Stimulated activated CD4-positive, alpha-beta T cell treated with anti-CD3 and anti-CD28 coated beads, TNF-alpha, amount 100 ng/mL, for 1 hour (primary cell): ENCODE measurements at places on chromosomes 12 and 14.

DNA sequence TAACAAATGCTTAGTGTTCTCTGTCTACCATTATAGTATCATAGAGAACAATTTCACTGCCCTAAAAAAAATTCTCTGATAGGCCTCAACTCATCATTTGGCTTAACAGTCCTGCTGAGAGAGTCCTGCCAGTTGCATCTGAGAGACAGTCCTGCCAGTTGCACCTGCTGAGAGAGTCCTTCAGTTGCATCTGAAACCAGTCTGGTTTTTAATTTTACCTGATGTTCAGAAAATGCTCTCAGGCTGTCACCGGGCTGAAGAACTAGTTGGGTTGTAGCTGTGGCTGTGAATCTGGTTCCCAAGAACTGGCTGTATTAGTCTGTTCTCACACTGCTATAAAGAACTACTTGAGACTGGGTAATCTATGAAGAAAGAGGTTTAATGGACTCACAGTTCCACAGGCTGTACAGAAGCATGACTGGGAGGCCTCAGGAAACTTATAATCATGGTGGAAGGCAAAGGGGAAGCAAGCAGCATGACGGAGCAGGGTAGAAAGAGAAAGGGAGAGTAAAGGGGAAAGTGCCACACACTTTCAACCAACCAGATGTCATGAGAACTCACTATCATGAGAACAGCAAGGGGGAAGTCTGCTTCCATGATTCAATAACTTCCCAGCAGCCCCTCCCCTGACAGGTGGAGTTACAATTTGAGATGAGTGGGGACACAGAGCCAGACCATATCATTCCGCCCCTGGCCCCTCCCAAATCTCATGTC lies 51.6 kb downstream of the PRKCH start:
- no peak for DNase-seq

GRCh38 chr12:13193505-13194231 lies 2.9 kb upstream of the EMP1 start:
- no peak for DNase-seq

GRCh38 chr12:91142221-91142631 lies 30.9 kb upstream of the LUM start:
- DNase-seq = no peak

DNA sequence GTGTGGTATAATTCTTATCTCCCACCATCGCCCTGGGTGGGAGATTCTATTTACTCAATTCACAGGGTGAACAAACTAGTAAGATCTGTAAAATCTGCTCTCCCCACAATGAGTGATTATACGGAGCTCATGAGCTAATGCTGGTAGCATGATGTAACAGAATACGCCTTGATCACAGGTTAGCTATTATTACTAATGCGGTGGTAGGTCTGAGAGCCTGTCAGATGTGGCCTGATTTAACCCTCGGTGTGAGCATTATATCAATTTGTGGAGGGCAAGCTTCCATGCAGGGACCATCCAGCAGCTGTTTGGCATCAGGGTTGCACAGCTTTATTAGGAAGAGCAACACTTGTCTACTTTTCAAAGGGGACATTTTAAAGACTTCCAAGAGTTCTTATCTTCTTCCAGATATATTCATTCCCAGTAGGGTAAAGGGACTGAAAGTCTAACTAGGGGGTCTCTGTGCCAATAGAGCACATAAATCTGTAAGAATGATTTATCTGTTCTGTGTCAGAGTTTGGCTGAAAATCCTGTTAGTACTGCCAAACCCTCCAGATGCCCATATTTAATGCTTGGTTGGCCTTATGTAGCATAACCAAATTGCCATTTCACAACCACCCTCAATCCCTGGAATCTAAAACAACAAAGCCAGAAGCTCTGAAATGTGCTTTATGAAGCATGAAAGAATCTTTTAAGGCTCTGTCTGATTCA lies 18.7 kb downstream of the TSHR start:
- no peak for DNase-seq

DNA sequence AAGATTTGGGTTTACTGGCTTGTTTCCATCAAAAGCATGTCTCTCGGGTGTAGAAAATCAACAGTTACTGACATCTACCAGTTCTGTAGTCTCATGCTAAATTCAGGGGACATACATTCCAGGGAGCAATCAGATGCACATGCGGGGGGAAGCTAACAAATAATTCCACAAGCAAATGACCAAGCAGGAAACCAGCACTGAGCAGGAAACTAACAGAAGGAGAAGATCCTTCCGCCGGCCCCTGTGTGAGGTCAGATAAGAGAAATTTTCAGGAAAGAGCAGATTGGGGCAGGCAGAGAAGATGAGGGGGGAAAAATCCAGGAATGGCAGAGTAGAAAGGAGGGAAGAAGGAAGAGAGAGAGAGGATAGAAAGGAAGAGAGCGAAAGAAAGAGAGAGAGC lies 127.6 kb upstream of the TMCC3 start:
- no peak for DNase-seq

DNA sequence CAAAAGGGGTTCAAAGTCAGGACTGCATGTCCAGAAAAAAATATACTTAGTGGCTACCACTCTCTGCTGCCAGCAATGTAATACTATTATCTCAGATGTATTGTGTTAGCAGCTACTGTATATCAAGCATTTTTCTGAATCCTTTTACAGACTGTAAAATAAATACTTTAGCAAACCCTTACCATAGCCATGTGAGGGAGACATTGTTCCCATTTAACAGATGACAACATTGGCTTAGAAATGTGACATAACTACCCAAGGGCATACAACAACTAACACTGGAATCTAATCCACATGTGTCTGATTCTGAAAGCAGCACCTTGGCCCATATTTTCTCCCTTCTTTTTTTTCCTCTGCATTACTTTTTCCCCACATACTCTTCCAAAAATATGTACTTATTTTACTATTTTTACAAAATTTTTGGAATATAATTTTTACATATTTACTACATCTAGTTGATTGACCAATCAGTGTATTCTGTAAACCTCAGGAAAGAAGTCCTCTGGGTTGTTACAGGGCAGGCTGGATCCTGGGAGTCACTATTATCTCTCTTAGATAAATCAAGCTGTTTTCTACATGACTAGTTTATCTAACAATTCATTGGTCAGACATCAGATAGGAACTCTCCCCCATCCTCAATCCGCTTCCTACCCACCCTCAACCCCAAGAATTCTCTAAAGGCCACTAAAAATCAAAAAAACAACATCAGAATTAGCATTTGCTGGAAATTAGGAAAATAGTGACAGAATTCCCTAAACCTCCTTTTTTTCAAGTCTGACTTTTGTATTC lies 154.1 kb downstream of the BTG1 start:
- DNase-seq = no peak

- DNase-seq = no peak
Measured at GRCh38 chr14:35949920-35950513, 123.9 kb downstream of the BRMS1L start.

- no peak for DNase-seq
Measured at GRCh38 chr12:103561174-103561573, 25.9 kb upstream of the STAB2 start.

DNA sequence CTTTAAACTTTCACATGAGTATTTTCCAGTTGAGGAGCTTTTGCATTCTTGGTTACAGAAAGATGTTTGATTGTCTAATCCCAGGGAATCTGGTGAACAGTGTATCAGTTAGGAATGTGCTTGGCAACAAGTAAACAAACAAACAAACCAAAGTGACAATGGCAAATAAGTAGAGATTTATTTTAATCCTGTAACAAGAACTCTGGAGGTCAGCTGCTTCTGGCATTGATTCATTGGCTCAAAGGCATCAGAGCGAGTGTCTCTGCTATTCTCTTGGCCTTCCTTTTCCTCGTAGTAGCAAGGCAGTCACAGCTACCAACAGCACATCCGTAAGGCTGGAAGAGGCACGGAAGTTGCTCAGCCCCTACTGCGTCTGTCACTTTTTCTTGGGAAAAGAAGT lies 37.2 kb downstream of the CRADD start:
- no peak for DNase-seq

GRCh38 chr12:24069532-24070395 lies 120.3 kb upstream of the SOX5 start:
- no peak for DNase-seq

DNA sequence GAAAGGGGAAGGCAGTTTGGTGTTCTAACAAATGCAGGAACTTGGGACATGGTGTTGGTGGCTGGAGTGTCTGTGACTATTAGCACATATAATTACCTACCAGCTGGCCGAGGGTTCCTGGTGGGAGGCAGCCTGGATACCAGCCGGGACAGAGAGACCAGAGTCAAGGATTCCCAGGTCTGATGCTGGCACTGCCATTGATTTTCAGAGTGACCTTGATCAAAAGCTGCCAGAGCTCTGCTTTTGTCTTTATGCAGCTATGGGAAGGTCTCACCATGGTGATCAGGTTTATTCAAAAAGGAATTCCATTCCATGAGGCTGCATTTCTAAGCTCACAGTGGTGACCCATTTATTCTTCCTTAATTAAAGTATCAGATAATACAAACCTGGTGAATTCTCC lies 101.0 kb upstream of the PWP1 start:
- no peak for DNase-seq

- DNase-seq = peak; percentile 10
Measured at GRCh38 chr14:91835197-91835919, 32.0 kb downstream of the TC2N start.

DNA sequence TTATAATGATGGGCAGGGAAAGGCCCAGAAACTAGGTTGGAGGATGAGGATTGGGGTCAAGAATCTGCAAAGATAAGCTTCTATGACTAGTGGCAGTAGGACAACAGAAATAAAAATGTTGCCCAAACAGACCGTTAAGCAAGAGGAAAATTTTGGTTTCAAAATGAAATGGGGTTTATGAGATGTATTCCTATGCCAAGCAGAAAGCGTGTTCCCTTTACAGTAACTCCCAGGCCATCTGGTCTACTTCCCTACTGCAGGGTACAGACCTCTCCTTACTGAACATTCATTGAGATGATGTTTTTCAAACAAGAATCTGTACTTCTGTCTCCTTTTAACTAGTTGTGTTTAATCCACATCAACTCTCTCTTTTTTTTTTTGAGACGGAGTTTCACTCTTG lies 20.4 kb upstream of the TMEM229B start:
- no peak for DNase-seq

GRCh38 chr12:31853977-31854376 lies 105.2 kb upstream of the RESF1 start:
- DNase-seq = no peak

DNA sequence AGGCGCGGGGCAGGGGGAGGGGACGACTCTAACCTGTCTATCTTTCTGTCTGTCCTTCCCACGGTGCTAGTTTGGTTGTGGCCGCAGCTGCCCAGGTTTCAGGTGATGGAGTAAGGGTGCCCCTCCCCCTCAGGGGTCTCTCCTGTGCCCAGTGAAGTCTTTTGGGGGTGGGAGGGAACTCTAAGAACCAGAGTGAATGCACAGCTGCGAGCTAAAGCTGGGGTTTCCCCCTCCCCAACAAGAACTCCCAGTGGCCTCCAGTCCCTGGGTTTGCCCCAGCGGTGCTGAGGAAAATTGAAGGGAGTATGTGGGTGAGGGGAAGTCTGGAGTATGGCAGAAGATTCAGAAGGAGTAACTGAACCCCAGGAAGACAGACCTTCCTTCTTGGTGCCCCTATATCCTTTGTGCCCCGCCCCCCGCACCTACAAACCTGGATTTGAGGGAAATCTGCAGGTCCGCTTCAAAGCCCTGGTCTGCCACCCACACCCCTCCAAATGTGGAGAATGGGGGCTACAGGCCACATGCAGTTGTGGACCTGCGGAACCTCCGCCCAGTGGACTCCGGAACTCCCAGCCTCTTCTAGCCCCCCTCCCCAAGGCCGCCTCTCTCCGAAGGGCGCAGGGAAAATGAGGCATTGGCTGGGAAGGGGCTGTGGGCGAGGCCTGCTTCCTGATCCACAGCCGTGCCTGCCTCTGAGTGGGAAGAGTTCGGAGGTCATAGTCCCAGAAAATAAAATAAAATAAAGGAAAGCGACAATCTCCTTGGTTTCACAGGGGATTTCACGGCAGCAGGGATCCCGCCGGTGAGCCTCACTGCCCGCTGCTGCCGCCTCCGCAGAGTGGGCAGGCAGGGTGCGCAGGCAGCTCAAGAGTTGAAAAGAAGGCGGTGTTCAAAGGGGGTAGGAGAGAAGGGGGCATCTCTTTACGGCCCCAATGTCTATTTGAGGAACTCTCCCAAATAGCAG lies 3.4 kb upstream of the HOXC9 start:
- no peak for DNase-seq

- no peak for DNase-seq
Measured at GRCh38 chr14:38083039-38083438, 124.7 kb upstream of the SSTR1 start.

- DNase-seq = no peak
Measured at GRCh38 chr12:82458101-82458500, 99.8 kb downstream of the METTL25 start.

DNA sequence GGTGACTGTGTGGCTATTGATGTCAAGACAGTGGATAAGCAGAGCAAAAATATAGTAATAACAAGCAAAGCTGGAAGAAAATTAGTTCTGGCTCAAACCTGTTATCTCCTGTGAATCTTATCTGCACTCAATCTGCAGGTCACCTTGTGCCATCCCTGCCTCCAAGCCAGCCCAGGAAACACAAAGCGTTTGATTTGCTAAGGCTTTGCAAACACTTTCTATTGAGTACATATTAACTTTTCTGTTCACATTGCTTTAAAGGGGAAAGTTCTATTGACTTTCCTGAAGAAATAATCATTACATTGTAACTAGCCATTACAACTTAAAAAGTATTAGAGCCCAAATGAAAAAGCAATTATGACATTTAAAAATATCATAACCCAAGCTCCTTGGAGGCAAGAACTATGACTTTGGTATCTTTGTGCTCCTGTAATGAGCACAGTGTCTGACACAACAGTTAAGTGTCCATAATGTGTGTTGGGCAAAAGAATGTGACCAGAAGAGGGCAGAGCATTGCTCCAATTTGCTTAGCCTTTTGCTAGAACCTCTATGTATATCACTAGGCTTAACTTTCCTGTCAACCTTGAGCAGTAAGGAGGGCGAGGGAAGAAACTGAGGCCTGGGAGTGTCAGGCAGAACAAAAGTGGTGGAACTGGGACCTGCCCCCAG lies 24.7 kb downstream of the SERPINA3 start:
- no peak for DNase-seq

DNA sequence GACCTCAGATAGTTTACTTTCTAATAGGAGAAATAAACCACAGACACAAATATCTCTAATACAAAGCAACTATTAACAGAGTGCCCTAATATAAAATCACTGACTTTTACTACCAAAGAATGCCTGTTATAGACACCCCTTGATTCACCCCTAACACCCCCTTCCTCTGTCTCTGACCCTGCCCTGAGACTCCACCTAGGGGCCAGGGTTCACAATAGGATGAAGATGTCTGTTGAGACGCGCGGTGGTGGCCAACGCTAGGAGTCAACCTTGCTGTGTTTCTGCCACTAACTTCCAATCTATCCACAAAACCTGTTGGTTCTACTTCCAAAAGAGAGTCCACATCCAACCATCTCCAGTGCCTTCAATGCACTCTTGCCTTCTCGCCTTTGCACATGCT lies 10.9 kb upstream of the TC2N start:
- no peak for DNase-seq
